ENCODE measurements at places on chromosomes 13 and 19.

DNA sequence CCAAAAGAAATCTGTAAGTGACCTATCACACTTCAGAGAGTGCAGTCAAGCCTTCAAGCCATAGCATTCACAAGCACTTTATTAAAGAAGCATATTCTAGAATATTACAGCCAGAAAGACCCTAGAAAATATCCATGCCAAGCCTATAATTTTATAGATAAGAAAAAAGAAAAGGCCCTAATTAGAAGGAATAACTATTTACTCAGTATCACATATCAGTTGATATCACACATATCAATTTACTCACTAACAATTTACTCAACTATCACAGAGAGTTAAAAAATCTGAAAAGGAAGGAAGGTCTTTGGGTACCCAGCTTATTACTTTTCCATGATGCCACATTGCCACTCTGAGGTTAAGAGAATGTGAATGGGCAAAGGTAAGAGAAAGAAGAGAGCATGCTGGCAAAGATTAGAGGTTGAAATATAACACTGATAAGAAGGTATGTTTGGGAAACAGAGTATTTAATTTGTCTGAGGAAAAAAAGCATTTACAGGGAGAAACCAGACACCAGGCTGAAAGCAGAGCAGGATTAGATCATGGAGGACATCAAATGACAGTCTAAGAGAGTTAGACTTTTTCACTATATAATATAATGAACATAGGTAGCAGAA lies 186.2 kb downstream of the VWA8 start:
- no peak for DNase-seq

DNA sequence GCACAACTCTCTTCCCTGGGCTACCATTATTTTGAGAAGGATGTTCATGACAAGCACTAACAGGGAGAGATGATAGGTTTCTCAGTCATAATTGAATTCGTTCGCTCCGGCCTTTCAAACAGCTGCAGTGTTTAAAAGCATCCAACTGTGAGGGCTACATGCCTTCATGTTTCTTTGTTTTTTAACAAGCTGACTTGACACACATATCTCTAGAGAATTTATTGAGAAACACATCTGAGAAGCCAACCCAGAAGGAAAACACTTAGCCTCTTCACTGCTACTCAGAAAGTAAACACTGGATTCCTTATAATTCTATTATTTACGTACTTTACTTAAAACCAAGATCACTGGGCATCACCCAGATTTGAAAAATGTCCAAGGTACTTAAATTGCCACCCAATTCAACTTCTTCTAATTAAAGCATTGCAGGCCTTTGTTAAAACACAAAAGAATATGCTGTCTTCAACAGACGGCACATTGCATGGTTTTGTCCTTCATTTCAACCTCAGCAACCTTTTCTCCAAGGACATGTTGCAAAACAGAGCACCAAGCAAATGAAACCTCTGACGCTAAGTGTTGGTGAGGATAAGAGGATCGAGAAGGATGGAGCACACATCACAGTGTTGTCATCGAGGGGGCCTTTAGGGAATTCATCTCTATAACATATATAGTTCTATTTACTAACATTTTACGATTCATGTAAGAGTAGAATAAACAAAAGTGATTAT lies 75.8 kb downstream of the TBC1D4 start:
- peak; percentile 71 for DNase-seq

GRCh38 chr19:7845390-7846154 lies 15.6 kb downstream of the EVI5L start:
- DNase-seq = no peak

DNA sequence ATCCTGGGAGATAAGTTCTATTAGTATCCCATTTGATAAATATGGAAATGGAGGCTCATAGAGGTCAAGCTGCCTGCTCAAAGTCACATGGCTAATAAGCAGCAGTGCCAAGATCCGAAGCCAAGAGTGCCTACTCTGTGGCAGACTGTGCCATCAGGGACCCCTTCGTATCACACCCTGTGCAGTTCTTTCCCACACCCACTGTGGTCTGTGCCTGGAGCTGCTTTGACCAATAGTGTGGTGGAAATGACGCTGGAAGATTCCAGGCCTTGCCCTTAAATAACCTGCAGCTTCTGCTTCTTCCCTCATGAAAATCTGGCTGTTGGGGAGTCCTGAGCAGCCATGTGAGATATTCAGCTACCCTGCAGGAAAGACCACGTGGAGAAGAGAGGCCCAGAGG lies 10.1 kb downstream of the OPA3 start:
- DNase-seq = peak; percentile 38

DNA sequence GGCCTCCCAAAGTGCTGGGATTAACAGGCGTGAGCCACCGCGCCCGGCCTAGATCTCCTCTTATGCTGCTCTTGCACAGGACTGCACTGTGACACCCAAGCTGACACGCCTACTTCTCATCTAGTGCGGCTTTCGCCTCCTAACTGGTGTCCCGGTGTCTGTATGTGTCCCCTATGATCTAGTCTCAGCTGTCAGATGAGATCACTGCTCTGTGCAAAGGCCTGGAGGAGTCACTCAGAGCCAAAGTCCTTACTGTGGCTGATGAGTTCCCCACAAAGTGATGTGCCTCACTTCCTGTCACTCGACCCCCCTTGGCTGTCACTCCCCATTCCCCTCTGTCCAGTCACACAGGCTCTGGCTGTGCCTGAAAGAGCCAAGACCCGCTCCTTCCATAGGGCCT lies 2.5 kb downstream of the ZNF556 start:
- no peak for DNase-seq

- peak; percentile 62 for DNase-seq
Observed at GRCh38 chr19:18939922-18940768, 872 bp downstream of the HOMER3 start.

DNA sequence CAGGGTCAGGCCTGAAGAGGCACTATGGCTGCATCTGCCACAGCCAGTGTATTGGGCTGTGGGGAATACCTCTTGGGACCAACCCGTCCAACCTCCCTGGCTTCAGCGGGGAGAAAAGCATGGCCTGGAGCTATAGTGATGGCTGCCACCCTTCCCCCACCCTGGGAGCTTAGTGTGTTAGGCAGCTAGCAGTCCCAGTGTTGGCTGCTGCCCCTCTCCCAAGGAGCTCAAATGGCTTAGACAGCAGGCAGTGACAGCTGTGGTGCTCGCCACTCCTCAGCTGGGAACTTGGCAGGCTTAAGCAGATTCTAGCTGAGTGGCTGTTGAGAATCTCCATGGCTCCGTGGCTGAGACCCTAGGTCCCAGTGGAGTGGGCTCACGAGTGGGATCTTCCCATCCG lies 19.7 kb downstream of the ACOD1 start:
- no peak for DNase-seq

GRCh38 chr13:68026077-68026476 lies 795.9 kb upstream of the PCDH9 start:
- no peak for DNase-seq

GRCh38 chr19:54430306-54431254 lies 15.3 kb downstream of the TTYH1 start:
- DNase-seq = peak; percentile 49

Measured in fibroblast of villous mesenchyme (primary cell).